ENCODE measurements at places on chromosomes 4 and X.

- DNase-seq = no peak
Measured at GRCh38 chr4:3637326-3638016, 105.2 kb upstream of the LRPAP1 start.

- DNase-seq = no peak
Measured at GRCh38 chr4:100070868-100071267, 119.4 kb downstream of the DDIT4L start.

DNA sequence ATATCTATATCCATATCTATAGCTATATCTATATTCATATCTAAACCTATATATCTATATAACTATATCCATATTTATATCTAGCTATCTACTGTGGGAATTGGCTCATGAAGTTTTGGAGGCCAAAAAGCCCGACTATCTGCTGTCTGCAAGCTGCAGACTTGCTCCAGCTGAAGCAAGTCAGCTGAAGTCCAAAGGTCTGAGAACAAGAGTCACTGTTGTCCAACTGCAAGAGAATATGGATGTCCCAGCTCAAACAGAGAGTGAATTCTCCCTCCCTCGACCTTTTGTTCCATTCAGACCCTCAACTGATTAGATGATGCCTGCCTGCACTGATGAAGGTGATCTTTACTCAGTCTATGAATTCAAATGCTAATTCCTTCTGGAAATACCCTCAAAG is 63.3 kb upstream of the VCX start:
- DNase-seq = no peak

DNA sequence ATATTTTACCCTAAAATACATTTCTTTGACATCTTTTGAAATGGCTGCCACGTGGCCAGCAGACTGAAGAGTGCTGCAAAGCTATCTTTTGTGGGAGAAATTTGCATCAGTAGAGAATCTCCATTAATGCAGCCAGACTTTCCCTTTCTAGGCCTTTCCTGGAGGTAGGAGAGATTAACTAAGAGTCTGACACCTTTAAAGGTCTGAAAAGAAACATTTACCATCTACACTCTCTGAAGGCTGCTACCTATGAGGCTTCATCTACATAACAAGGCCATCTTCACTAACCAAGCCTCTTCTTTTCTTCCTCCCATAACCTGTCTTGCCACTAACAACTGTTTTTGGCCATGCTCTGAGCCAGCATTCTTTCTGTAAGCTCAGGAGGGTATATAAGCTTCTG is 17.8 kb upstream of the SPRY1 start:
- DNase-seq = no peak

- no peak for DNase-seq
Measured at GRCh38 chrX:66751136-66751782, 112.4 kb upstream of the EDA2R start.

- DNase-seq = no peak
Measured at GRCh38 chr4:145099653-145100052, 1.5 kb downstream of the ABCE1 start.

GRCh38 chr4:1472911-1473518 is 66.8 kb upstream of the NKX1-1 start:
- no peak for DNase-seq

GRCh38 chrX:51024106-51024696 is 113.7 kb downstream of the BMP15 start:
- DNase-seq = no peak

DNA sequence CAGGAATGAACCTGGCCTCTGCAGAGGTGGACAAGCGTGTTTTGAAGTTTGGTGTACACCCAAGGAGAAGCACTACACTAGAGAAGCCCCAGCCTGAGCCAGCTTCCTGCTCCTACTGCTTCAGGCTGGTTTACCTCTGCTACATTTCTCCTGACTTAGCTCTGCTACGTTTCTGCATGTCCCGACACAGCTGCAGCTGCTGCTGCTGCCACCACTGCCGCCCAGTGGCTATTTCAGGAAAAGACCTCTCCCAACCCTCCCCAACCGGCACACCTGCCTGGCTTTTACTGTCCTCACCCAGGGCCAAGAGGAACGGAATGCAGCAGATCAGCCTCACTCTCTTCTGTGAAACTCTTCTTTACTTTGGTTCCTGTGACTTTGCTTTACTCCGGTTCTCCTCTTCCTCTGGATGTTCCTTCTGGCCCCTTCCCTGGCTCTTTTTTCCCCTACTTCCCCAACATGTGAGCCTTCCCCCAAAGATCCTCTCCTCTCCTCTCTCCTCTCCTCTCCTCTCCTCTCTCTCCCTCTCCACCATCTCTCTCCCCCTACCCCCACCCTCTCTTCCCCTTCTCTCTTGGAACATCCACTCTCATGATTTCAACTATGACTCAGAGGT is 3.1 kb upstream of the P2RY4 start:
- peak; percentile 8 for DNase-seq

GRCh38 chr4:79046016-79046592 is 106.9 kb upstream of the PAQR3 start:
- DNase-seq = no peak

DNA sequence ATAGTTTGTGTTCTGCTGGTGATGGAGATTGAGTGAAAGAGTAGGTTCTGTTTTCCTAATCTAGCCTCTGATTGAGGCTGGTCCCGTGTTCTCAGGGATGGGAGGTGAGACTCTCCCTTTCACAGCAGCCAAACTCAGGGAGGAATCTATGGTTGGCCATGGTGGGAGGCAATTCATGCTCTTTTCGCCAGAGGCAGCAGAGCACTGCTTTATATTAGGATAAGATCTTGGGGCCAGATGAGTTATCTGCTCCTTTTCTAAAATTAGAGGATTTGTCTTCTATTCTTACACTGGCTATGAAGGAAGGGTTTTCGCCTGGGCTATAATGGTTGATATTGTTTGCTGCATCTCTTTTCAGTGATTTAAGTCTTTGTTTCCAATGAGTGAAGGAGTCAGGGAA is 63.9 kb upstream of the NLGN4X start:
- no peak for DNase-seq

GRCh38 chr4:136203199-136203598 is 1329.1 kb downstream of the PCDH18 start:
- no peak for DNase-seq

- DNase-seq = no peak
Measured at GRCh38 chrX:106286053-106286650, 118.0 kb downstream of the PWWP3B start.

DNA sequence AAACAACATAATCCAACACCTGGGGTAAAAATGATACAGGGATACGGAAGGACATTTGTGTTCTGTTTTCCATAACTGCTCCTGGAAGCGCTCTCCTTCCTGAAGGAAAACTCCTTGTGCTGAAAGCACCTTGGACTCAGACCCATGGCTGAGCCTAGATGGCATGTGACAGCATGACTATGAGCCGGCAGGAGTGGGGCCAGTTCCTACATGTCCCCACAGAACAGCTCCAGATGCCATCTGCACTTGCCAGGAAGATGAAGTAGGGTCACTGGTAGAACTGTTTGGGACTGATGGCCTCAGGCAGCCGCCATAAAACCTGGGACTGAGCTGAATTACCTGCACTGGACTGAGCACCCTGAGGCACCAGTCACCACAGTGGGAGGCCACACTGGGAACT is 56.0 kb upstream of the BCLAF3 start:
- no peak for DNase-seq

- DNase-seq = no peak
Measured at GRCh38 chr4:113122066-113122465, 72.6 kb downstream of the ANK2 start.

Measured in HCEC 1CT (cell line).